ENCODE measurements at places on chromosomes 5 and 9.

GRCh38 chr5:172868924-172869591 lies 35.0 kb downstream of the ERGIC1 start:
- DNase-seq, result no peak

DNA sequence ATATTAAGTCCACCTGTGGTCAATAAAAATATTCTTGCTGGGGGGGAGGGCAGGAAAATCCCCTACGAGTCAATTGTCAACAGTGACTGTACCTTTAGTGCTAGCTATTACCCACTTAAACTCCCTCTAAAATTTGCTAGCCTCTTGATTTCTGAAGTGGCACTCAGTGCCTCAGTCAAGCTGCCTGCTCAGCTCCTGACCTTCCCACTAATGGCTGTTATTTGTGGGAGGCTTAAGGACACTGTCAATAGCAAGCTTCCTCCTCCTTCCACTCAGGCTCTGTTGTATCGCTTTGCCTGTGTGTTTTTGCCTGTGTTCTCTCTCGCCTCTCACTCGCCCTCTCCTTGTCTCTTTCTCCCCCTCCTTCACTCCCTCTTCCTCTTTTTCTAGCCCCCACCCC lies 140.8 kb downstream of the BNC2 start:
- no peak for DNase-seq

DNA sequence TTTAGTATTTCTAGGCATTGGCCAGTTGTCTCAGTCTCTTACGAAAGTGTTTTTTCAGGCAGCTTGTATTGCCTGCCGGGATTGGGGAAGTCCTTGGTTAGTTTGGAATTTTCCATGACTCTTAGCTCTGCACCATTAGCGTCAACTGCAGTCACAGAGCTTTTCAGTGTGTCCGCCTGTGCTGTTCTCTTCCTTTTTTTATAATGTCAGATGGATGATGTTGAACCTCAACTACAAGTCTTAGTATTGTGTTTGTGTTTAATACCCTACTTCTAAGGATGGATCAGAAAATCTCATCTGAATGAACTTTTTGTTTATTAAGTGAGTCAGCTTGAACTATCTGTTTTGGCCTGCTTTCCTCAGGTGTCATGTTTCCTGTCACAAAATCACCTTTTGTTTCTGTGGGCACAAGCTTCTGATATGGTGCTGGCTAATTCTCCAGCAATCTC lies 33.1 kb downstream of the ATP6V0E1 start:
- DNase-seq, result no peak

- no peak for DNase-seq
These were observed 50.8 kb downstream of the GABBR2 start for GRCh38 chr9:98657897-98658296.

Measured in large intestine (tissue), 12 donors.